Common myeloid progenitor, CD34-positive (primary cell): ENCODE measurements at places on chromosomes 13 and 19.

GRCh38 chr13:39448834-39449233, 154.2 kb downstream of the LHFPL6 start:
- no peak for DNase-seq

DNA sequence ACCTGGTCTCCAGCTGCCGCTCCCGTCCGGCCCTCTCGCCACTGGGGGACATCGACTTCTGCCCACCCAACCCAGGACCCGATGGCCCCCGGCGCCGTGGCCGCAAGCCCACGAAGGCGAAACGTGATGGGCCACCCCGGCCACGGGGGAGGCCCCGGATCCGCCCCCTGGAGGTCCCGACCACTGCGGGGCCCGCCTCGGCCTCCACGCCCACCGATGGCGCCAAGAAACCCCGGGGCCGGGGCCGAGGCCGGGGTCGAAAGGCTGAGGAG, 6.7 kb downstream of the PRR12 start:
- no peak for DNase-seq

DNA sequence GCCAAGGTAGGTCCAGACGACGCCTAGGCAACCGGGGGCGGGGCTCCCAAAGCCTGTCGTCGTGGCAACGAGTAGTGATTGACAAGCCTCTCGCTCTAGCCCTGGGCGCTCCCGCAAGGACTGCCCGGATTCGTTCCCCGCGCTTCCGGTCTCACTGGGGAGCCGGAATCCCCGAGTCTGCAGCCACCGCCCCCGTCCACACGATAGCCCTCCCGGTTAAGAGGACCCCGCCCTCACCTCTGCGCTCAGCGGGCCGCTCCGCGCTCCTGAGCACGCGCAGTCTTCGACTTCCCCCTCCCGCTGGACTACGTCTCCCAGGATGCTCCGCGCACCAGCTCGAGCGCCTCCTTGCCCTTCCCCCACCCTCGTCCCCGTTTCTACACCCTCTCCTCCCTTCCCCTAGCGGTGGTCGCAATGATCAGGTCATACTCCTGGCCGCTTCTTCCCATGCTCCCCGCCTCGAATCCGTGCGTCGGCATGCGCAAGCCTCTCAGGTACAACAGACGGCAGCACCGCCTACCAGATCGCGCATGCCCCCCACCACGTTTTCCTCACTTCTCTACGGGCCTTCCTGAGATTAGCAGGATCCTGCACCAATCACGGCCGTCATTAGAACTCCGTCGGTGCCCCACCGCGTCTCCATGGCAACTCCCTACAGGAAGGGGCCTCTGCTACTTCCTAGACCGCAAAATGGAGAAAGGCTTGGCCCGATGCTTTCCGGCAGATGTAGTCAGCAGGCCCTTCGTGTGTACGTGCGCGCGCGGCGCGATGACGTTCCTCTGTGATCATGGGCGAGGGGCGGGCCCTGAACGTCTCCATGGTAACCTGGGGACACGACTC, at the start of gene MZF1:
Gene MZF1 (minus strand): TSS at position 518 of the 840 bp plus-strand sequence. CDS start 1,946 bp downstream, outside the sequence.
- DNase-seq: peak; percentile 100

- no peak for DNase-seq
These were observed 617.5 kb downstream of the DIAPH3 start for GRCh38 chr13:59546178-59546577.

GRCh38 chr19:16584248-16585093, 12.3 kb upstream of the SLC35E1 start:
- DNase-seq: peak; percentile 91
